Frontal cortex (tissue), 4 donors: ENCODE measurements at places on chromosomes 12 and 14.
A peak's percentile ranks its signal among the peaks of the same experiment; 100 is the strongest.

- no peak for DNase-seq
These were observed 218.1 kb upstream of the SRRM4 start for GRCh38 chr12:118763234-118763633.

DNA sequence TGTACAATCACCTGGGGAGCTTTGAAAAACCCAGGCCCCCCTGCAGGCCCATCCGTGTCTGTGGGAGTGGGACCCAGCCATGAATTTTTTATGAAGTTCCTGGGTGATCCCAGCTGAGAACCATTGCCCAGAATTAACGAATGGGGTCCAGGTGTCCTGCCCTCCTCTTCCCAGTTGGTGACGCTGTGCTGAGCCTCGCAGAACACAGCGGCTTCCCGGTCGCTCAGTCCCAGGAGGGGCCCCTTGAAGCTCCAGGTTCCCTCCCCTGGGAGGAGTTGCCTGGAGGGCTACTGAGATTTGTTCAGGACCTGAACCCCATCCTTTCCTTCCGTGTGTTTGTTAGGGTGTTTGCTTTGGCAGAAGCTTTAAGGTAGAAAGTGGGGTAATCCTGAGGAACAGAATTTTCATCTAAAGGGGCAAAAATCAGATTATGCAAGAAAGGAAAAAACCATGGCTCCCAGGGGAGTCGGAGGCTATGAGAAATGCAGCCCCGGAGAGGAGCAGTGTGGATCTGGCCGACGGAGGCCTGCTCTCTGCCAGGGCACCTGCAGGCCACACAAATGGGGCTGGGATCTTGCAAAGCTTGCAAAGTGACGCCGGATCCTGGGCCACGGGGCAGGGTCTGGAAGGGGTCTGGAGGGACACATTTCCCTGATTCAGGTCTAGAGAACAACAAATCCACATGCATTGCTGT is 164.7 kb upstream of the PRMT8 start:
- DNase-seq, result no peak

- no peak for DNase-seq
These were observed 204.0 kb upstream of the FOXN3 start for GRCh38 chr14:89621009-89621421.

DNA sequence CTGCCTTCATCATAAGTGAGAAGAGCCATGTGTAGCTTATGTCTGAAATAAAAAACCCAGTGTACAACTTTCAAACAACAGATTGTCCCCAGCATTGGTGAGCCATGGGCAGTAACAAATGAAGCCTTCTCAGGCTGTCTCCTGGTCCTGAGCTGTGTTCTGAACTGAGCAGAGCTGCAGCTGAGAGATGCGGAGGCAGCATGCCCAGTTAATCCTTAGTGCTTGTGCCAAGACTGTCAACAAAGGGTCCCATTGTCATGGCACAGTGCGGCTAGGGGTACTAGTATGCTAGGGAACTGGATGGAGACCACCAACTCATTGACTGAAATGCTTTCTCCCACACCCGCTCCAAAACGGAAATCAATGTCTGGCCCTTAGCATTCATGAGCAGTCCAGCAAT is 154.3 kb downstream of the RMST start:
- peak; percentile 4 for DNase-seq

- DNase-seq, result no peak
These were observed 37.1 kb upstream of the PLEK2 start for GRCh38 chr14:67449096-67449495.

GRCh38 chr12:96814200-96814599 is 92.9 kb upstream of the NEDD1 start:
- no peak for DNase-seq

- DNase-seq, result no peak
These were observed 7.8 kb upstream of the TBPL2 start for GRCh38 chr14:55448141-55448614.

GRCh38 chr14:94685166-94685581 is 73.0 kb downstream of the SERPINA3 start:
- DNase-seq, result no peak

DNA sequence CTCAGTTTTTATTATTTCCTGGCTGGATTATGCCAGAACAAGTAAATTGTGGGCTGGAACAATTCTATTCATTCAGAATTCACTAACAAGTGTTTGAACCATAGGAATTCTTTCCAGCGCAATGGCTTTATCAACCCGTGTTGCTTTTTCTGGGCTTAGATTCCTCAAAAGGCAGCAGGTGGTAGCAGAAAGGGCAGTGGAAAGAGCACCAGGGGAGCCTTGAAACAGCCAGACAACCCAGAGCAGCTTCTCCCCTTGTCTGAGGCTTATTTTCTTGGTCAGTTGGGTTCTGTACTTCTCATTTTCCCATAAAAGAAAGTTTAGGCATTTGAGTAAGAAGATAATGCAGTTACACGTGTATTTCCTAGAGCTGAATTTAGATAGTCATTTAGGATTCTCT is 130.7 kb downstream of the OTOGL start:
- DNase-seq, result no peak

GRCh38 chr14:77838831-77839511 is 39.1 kb downstream of the ADCK1 start:
- DNase-seq, result no peak

DNA sequence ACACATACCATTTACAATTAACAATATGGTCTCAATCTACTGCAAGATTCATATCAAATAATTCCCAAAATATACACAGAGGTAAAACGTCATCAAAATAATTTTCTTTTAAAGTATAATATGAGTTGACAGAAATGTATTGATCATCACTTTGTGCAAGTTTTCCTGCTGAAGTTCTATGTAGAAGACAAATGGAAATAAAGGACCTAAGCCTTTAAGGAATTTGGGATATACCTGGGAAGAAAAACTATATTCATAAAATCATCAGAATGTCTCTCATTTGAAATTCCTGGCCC is 61.1 kb upstream of the DAAM1 start:
- DNase-seq, result no peak

GRCh38 chr12:15446807-15447206 is 124.5 kb downstream of the PTPRO start:
- DNase-seq, result no peak

DNA sequence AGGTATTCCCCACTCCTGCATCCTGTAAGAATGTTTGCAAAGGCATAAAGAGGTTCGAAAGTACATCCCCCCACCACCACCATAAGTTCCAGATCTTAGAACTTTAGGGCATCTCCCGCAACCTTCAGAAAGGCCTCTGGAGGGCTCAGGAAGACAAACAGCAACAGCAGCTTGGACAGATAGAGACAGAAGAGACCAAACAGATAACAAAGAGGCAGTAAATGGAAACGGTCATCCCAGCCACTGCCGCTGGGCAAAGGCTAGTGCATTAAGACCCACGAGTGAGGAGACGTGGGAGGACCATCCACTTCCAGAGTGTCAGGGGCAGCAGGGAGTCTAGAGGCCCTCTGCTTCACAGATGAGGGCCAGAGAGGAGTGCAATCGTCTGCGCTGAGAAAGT is 124.3 kb downstream of the CRACR2A start:
- no peak for DNase-seq

- DNase-seq, result no peak
These were observed 15.4 kb upstream of the TNS2 start for GRCh38 chr12:53034459-53034858.

GRCh38 chr12:57771873-57772428 is at the start of gene METTL1:
Gene METTL1 (minus strand): TSS chr12:57772105. CDS start chr12:57772083, 22 bp downstream.
- DNase-seq, result peak; percentile 96

GRCh38 chr12:64696080-64696741 is 63.0 kb downstream of the GNS start:
- DNase-seq, result no peak

DNA sequence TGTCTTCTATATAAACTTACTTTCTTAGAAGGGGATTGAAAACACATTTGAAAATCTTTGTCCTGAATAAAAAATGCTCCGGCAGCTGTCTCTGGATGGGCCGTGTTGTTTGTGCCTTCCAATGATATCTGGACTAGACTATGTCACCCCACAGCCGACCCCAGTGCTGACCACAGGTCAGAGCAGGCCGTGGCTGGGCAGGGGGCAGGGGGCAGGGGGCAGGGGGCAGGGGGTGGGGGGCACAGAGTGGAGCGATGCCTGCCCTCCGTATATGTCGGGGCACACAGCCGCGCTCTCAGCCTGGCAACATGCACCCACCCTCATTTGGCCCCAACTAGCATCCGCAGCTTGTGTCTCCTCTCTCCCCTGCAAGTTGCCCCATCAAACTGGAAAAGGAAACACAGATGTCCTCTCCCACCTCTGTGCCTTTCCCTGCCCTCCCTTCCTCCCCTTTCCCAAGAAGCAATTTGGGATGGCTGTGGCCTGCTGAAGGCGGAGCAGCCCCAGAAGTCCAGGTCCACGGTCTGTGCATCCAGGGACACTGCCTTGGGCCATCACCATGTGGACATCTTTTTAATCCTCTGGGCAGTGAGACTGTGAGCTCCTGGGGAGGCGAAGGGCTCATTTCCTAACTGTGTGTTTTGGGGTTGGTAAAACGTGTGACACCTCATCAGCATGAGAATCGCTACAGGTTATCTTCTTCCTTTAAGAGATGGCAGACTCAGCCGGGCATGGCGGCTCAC is 295.7 kb upstream of the RTL1 start:
- no peak for DNase-seq

- no peak for DNase-seq
These were observed 46.3 kb downstream of the ADGRD1 start for GRCh38 chr12:131000000-131000486.

GRCh38 chr12:2897418-2897817 is 6.7 kb downstream of the TULP3 start:
- DNase-seq, result no peak

- DNase-seq, result no peak
These were observed 56.7 kb downstream of the TTLL5 start for GRCh38 chr14:75717729-75718128.

- DNase-seq, result no peak
These were observed 57.1 kb downstream of the ERC1 start for GRCh38 chr12:1047898-1048660.

DNA sequence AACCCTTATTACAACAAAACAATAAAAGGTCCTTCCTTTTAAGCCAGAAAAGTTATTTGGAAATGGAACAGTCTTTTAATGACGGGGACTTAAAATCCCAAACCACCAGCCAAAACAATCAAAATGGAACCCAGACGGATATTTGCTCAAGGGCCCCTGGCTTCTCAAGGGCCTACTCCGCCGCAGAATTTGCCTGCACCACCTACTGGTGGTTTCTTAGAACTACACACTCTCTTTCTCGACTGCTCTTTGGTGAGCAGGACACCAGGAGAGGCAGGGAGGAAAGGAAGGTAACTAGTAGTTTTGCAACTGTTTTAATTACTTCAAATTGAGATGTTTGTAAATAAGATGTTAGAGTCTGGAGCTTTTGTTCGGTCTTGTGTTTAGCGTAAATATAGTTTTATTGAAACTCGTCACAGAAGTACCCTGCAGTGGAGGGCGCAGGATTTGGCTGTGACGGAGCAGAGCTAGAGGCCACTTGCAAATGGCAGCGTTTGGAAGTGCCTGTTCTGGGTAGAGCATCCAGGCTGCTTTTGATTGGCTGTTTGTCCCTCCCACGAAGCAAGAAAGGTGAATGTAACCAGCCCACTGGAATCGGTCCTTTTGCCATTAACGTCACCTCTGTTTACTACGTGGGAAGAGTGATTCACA is 238.5 kb downstream of the CACNA1C start:
- peak; percentile 36 for DNase-seq

DNA sequence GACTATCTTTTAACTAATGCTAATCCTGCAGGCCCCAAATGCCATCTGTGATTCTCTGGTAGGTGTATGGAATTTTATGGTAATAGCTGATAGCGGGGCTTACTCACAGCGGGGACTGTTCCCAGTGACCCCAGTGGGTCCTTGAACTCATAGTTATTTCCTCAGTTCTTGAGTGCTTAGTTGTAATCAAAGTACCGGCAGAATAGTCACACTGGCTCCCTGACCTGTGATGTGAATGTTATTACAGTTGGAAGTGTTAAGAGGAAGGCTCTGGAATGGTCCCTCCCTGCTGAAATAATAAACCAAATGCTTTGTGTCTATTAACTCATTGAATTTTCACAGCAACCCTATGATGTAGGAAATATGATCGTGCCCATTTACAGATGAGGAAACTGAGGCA is 78.3 kb downstream of the NDUFA12 start:
- DNase-seq, result no peak

DNA sequence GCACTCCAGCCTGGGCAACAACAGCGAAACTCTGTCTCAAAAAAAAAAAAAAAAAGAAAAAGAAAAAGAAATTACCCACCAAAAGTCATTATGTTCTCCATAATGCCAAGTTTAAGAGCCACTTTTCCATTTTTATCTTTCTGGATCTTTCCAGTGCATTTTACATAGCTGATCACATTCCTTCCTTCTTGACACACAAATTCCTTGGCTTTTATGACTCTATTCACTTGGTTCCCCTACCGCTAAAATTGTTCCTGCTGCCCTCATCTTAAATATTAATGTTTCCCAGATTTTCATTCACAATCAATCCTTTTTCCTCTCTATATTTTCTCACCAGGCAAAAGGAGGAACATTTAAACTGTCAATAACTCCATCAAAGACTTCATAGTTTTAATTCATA is 20.2 kb downstream of the KLHL28 start:
- no peak for DNase-seq
